Fibroblast of skin of back (primary cell): ENCODE measurements at places on chromosomes 7 and 10.
A peak's percentile ranks its signal among the peaks of the same experiment; 100 is the strongest.

DNA sequence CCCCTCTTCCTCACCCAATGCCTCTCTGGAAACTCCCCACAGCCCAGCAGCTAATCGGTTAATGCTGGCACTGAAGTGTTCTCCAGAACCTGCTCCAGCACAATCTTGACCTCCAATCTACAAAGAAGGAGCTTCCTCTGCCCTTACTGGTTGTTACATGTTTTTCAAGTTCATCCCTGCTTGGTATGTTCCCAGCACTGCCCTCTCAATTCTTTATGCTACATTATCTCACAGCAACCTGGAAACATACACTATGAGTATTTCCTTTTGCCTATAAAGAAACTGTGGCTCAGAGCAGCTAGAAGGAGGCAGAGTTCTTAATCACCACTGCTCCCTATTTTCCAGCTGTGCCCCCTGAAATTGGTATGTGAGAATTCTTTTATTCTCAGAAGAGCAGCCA, 84.1 kb upstream of the KMT2E start:
- no peak for DNase-seq

GRCh38 chr7:27515933-27516332, 146.8 kb downstream of the HIBADH start:
- no peak for DNase-seq

DNA sequence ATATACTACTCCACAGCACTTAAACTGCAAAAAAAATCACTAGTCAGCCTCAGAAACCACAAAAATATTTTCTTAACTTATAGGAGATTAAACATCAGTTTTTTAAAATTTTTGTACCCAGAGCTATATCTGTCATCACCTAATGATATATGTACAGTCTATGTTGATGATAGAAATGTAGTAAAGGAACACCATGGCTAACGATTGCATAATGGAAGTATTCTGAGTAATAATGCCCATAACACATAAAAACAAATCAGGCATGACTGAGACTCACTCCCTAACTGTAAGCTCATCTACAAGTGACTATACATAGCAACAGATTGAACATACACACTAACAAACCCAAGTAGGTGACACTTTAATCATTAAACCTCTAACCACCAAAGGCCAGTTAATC, 51.3 kb downstream of the TSPAN12 start:
- peak; percentile 91 for DNase-seq

GRCh38 chr7:124201768-124202349, 169.0 kb upstream of the TMEM229A start:
- DNase-seq, result peak; percentile 40
